ENCODE measurements at places on chromosomes 12 and 14.
A peak's percentile ranks its signal among the peaks of the same experiment; 100 is the strongest.

GRCh38 chr14:69606258-69607184 is 4.9 kb upstream of the SUSD6 start:
- no peak for DNase-seq

DNA sequence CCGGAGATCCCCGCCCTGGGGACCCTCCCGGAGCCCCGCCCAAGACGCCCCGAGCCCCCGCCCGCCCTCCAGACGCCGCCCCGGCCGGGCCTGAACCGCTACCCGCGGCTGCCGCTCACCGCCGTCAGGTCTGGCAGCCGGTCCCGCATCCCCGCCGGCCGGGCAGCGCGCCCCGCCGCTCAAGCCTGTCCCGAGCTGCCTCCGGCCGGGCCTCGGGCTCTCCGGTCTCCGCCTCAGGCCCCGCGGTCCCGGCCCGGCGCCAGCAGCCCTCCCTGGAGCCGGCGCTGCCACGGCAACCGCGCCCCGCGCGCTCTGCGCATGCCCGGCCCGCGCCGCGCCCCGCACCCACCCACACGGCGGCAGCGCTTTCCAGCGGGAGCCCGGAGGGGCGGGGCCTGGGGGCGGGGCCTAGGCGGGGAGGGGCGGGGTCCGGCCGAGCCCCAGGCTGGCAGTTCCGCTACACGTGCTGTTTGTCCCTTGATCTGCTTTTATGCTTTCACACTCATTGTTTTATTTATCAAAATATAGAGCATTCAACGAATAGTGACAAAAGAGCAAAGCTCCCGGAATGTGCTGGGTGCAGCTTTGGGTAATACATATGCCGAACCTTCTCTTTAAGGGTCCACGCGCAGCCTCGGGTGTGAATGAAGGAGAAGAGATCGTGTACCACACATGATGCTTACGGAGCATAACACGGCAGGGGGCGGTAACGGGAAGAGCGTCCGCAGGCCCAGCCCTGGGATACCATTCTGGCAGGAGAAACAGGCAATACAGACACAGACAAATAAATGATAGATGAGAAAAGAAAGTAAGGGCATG is at the start of gene STX2:
STX2 (minus strand) TSS at position 300 of the 819 bp plus-strand sequence; CDS start at position 149, 151 bp downstream.
- peak; percentile 93 for DNase-seq

DNA sequence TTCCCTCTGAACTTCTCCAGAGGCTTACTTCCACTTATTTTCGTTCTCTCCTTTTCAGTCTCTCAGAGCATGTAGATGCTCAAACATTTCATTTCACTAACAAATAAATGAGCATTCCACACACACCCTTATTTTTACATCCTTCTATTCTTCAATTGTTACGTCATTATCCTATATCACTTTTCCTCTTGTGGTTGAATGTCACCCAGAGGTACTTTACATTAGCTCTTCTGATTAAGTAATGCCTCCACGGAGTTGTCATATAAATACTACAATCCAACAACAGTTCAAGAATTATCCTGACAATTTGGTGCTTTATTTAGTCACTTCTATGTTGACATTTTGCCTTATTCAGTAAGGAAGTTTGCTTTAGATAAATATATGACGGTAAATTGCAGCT is 18.4 kb downstream of the FAR2 start:
- DNase-seq: no peak

- no peak for DNase-seq
These were observed 293.2 kb downstream of the PAWR start for GRCh38 chr12:79397609-79398008.

- no peak for DNase-seq
These were observed 82.7 kb downstream of the KTN1 start for GRCh38 chr14:55662752-55663151.

- DNase-seq: no peak
These were observed 30.4 kb upstream of the SUPT16H start for GRCh38 chr14:21414137-21414631.

DNA sequence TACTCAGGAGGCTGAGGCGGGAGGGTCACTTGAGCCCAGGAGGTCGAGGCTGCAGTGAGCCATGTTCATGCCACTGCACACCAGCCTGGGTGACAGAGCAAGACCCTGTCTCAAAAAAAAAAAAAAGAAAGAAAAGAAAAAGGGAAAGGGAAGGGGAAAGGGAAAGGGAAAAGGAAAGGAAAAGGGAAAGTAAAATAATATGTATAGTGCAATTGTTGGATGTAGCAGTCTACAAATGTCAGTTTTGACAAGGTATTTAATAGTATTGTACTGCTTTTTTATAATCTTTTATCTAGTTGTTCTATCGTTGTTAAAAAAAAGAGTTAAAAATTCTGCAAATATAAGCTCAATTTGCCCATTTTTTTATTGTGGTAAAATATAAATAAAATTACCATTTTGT is 67.3 kb downstream of the SLC2A13 start:
- DNase-seq: no peak

DNA sequence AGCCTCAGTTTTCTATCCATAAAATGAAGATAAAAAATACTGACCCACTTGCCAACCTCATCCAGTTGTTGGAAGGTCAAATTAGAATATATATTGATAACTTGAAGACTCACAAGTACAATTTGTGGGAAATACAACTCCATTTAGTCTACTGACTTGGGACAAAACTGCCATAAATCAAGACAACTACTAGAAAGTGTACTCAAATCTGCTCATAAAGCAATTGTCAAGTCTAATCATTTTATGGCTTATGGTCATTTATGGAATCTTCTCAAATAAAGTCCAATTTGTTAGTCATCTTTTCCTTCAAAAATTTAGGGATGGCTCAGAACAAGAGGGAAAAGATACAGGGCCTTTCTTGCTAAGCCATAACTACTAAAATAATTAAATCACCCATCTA is 7.0 kb downstream of the BTG1 start:
- DNase-seq: no peak

GRCh38 chr12:116708826-116709756 is 28.8 kb downstream of the SPRING1 start:
- DNase-seq: peak; percentile 85

GRCh38 chr12:14845350-14845750 is 2.0 kb upstream of the ART4 start:
- DNase-seq: peak; percentile 50

- DNase-seq: no peak
These were observed 1304.5 kb downstream of the AACS start for GRCh38 chr12:126369487-126370463.

GRCh38 chr14:86521843-86522242 is 991.9 kb downstream of the FLRT2 start:
- no peak for DNase-seq

- DNase-seq: no peak
These were observed 57.7 kb downstream of the HMGA2 start for GRCh38 chr12:65881965-65882413.

All from NCI-H1417 (cell line).